ENCODE measurements at places on chromosomes 11 and 22.
A peak's percentile ranks its signal among the peaks of the same experiment; 100 is the strongest.

DNA sequence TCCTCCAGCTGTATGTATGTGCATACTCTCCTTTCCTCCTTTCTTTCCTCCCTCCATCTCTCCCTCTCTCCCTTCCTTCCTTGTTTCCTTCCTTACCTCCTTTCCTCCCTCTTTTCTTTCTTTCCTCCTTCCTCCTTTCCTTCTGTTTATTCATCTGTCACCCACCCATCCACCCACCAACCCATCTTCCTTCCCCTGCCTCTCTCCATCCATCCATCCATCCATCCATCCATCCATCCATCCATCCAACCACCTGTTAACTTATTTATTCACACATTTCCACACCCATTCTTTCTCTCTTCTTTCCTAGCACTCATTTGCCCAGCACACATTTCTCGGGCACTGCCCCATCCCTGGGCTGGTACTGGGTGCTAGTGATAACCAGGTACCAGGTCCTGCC is 443.9 kb downstream of the MIAT start:
- H3K27me3 ChIP-seq, result peaks cover 19% of the 10 kb centered on the region
- H3K27ac ChIP-seq, result no peak overlapping the region
- H3K4me1 ChIP-seq, result no peaks in the 10 kb centered on the region
- no peak overlapping the region for H3K4me3 ChIP-seq
- H3K36me3 ChIP-seq, result peaks cover 2% of the 10 kb centered on the region

DNA sequence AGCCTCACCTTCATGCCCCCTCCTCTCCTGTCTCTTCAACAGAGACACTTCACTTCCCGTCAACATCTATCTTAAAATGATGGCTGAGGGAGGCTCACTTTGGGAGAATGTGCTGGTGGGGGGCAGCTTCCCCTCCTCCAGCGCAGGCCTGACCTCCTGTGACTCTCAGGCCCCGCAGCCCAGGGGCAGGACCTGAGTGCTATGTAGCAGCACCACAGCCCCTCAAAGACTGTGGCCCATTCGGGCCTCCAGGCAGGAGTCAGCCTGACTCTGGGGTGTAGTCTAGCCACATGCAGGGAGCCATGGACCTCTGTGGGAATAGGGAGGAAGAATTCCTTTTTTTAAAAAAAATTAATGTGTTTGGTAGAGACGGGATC is 43.7 kb downstream of the DKK3 start:
- no peak overlapping the region for H3K4me3 ChIP-seq
- H3K36me3 ChIP-seq, result no peaks in the 10 kb centered on the region
- H3K4me1 ChIP-seq, result peaks cover 5% of the 10 kb centered on the region
- no peak for DNase-seq
- no peak overlapping the region for H3K27ac ChIP-seq

DNA sequence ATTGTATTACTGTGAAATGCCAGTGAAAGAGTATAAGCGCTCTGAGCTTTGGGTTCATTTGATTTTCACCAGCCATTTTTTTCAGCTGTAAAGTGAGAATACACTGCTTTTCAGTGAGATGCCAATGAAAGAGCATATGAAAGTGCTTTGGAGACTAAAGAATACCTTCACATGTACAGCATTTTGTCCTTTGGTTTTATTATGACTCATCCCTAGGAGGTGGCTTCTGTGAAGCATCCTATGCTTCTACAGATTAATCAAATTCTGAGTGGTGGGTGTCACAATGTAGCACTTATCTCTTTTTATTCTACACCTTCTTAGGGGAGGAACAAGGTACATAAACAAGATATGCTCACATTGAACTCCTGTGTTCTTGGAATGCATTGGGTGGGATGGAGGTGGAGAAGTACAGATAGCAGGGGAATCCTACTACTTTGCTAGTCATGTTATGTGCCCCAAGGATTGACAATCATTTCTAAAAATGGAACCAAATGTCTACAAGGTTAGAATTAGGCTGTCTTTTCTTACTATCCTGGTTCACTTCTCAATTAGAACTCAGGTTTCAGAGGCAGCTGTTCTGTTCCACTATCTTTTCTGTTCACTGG is 18.7 kb downstream of the TRIM44 start:
- no peaks in the 10 kb centered on the region for H3K27me3 ChIP-seq
- no peak for DNase-seq
- peaks cover 7% of the 10 kb centered on the region for H3K36me3 ChIP-seq

GRCh38 chr22:39526736-39527171 is 5.8 kb downstream of the RPS19BP1 start:
- H3K27me3 ChIP-seq, result no peaks in the 10 kb centered on the region
- DNase-seq, result no peak
- peak overlapping the region; percentile 12 for H3K4me3 ChIP-seq
- peak overlapping the region; percentile 88 for H3K27ac ChIP-seq
- H3K36me3 ChIP-seq, result peaks cover 27% of the 10 kb centered on the region

GRCh38 chr22:37428649-37429586 is 1.6 kb upstream of the ELFN2 start:
- H3K4me3 ChIP-seq, result peak overlapping the region; percentile 14
- H3K4me1 ChIP-seq, result peaks cover 4% of the 10 kb centered on the region
- peaks cover 5% of the 10 kb centered on the region for H3K36me3 ChIP-seq
- peak; percentile 57 for DNase-seq

DNA sequence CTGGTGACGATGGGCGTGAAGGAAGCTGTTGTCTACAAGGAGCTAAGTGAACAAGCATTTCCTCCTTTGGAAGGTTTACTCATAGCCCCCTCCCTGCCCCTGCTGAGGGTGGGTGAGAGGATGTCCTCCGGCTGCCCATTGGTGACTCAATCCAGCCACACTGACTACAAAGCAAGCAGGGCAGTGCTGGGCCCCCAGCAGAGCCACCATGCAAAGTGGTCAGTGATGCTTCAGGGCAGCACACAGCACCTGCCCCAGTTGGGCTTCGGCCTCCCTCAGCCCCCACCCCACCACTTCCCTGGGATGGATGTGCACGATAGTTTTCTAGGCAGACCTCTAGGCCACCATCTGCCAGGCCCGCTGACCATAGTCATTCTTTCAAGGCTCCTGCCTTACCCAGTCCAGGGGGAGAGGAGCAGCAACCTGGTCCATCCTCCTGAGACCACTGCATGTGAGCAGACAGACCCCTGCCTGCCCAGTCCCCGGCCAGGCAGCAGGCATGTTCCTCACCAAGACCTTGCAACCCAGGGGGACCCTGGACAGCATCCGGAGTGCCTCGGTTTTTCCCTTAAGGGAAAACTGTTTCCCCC is 125.1 kb downstream of the BCR start:
- H3K4me3 ChIP-seq, result no peak overlapping the region
- DNase-seq, result no peak
- no peaks in the 10 kb centered on the region for H3K4me1 ChIP-seq
- H3K36me3 ChIP-seq, result peaks cover 13% of the 10 kb centered on the region
- no peak overlapping the region for H3K27ac ChIP-seq

DNA sequence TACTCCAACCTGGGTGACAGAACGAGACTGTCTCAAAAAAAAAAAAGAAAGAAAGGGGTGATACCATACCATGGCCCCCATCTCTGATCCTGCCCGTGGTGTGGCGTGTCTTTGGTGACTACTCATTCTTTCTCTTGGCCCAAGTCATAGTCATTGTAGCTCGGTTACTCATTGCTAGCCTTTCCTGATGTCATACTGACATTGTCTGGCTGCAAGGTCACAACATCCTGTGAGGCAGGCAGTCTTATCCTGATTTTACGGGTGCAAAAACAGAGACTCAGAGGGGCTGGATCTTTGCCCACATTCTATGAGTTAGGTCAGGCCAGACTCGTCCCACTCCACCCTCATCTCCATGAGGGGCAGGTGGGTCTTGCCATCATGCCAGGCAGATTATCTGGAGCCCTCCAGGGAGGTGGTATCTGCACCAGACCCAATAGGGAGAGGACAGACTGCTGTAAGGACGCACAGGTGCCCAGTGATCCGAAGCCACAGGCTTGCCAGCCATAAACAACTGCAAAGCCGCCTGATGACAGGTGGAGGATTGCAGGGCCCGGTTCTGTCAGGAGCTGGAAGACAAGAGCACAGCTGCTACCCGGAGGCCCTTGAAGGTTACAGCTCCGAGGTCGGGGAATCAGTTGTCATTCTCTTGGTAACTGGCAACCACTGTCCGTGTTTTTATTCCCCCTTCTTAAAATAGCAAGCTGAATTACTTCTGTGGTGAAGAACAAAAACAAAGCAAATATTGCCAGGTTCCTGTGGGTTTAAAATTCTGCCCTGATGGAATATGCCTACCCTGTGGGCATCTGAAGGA is 13.8 kb downstream of the TOM1 start:
- no peak overlapping the region for H3K27ac ChIP-seq
- H3K36me3 ChIP-seq, result peaks cover 9% of the 10 kb centered on the region
- H3K4me3 ChIP-seq, result no peak overlapping the region
- no peaks in the 10 kb centered on the region for H3K27me3 ChIP-seq

DNA sequence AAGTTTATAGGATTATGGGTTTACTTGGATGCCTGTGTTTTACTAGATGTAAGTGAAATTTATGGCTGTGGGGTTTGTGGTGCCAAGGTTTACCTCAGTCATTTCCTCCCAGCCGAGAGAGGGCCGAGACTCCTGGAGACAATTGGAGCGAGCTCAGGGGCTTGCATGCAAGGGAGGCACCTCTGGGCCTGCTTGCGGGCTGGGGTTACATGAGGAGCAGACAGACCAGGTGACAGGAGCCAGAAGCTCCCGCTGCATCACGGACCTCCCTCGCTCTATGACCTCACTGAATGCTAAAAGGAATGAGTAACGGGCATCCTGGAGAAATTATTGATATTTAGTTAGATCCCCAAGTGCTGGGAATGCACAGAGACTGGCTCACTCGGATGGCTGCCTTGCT is 275.2 kb upstream of the KIRREL3 start:
- no peak overlapping the region for H3K4me3 ChIP-seq
- H3K4me1 ChIP-seq, result no peaks in the 10 kb centered on the region
- no peaks in the 10 kb centered on the region for H3K36me3 ChIP-seq
- H3K27me3 ChIP-seq, result no peaks in the 10 kb centered on the region
- no peak overlapping the region for H3K27ac ChIP-seq
- no peak for DNase-seq

DNA sequence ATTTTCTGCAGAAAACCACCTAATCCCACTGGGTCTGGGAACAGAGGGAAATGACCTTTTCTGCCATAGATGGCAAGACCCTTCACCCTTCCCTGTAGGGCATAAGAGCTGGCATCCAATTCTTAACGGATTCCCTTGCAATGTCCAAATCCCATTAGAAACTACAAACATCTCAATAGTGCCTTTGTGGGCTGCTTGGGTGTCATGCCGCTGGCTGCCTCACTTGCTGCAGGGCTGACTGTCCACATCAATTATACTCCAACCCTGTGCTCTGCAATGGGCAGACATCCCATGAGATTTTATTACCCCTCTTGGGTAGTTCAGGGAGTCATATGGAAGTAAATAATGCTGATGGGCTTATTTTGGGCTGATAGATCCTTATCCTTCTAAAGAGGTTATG is 7.3 kb downstream of the GRAP2 start:
- no peak overlapping the region for H3K27ac ChIP-seq
- H3K36me3 ChIP-seq, result peaks cover 11% of the 10 kb centered on the region

GRCh38 chr22:46652081-46652846 is 32.1 kb downstream of the GRAMD4 start:
- H3K27me3 ChIP-seq, result no peaks in the 10 kb centered on the region
- DNase-seq, result no peak
- peaks cover 30% of the 10 kb centered on the region for H3K4me1 ChIP-seq
- peaks cover 10% of the 10 kb centered on the region for H3K36me3 ChIP-seq

DNA sequence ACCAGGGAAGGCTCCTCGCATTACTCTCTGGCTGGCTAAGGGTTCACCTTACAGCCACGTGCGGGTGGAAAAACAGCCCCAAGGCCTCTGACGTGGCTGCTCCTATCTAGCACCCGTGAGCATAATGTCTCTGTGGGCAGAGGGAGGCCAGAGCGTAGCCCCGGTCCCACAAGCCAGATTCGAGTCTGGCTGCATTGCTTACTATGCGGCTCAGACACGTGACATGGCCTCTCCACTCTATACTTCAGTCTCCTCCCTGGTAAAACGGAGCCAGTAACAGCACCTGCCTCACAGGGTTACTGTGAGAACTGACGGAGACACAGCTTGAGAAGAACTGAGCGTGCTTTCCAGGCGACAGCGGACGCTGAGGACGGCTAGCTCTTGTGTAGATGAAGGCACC is 105.8 kb upstream of the BID start:
- H3K4me1 ChIP-seq, result peaks cover 5% of the 10 kb centered on the region
- peaks cover 34% of the 10 kb centered on the region for H3K36me3 ChIP-seq
- no peak overlapping the region for H3K4me3 ChIP-seq
- H3K27ac ChIP-seq, result no peak overlapping the region

DNA sequence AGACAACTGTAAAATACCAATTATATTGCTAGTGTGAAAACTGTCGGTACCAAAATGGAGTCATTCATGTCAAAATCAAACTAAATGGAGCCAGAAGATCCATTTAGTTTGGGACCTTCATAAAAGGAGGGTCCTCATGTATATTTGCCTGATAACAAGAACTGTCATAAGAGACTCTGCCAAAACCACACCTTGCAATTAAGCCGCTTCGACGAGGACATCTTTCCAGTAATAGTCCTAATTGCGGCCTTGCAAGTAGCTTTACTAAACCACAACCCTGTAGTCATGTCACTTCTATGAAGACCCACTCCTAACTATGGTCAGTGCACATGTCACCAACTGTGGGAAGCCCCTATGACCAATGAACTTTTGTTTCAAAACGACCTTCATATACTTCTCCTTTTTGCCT is 9.4 kb downstream of the UBQLN3 start:
- H3K27ac ChIP-seq, result no peak overlapping the region
- no peaks in the 10 kb centered on the region for H3K4me1 ChIP-seq
- no peak for DNase-seq
- H3K4me3 ChIP-seq, result no peak overlapping the region

- H3K4me3 ChIP-seq, result peak within 1 kb of the TSS; percentile 75
- no peaks in the 10 kb centered on the region for H3K36me3 ChIP-seq
- peaks cover 6% of the 10 kb centered on the region for H3K4me1 ChIP-seq
- no peak for DNase-seq
- H3K27me3 ChIP-seq, result peaks cover 19% of the 10 kb centered on the region
- H3K27ac ChIP-seq, result no peak within 1 kb of the TSS
Measured at GRCh38 chr22:46263216-46263590, at the start of gene PKDREJ. Gene PKDREJ, minus strand, starts transcription at chr22:46263343. Its CDS starts 21 bp downstream, at chr22:46263322.

DNA sequence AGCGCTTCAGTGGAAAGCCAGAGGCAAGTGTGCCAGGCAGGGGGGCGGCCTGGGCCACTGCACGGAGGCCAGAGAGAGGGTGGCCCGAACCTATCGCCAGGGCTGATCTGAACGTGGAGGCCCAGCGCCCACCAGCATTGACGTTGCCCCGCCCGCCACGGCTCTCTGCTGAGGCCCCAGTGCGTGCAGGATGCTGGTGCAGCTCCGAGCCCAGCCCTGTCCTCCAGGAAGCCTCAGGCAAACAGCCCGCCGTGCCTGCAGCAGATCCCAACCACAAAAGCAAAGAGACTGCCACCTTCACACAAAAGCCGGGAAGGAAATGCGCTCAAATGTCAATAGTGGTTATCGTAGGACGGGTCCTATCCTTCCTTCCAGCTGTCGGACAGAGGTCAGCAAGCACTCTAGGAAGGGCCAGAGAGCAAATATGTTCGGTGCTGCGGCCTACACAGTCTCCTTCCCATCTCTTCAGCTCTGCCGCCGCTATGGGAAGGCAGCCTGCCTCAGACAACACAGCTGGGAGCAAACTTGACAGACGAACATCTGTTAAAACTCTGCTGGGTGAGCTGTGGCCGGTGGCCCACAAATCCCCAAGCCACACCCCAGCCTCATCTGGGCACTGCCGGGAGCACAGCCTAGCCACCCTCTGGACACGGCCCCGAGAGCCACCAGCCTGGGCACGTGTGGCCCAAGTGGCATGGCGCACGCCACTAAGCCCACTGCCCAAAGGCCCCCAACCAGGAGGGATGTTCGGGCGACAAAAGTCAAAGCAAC is 146.2 kb downstream of the CRYBB2 start:
- H3K36me3 ChIP-seq, result peaks cover 2% of the 10 kb centered on the region
- peaks cover 6% of the 10 kb centered on the region for H3K4me1 ChIP-seq
- H3K4me3 ChIP-seq, result no peak overlapping the region

- no peak for DNase-seq
- H3K4me3 ChIP-seq, result peak overlapping the region; percentile 73
- no peaks in the 10 kb centered on the region for H3K36me3 ChIP-seq
- H3K27me3 ChIP-seq, result no peaks in the 10 kb centered on the region
- H3K4me1 ChIP-seq, result peaks cover 40% of the 10 kb centered on the region
Measured at GRCh38 chr11:78350646-78351165, 66.9 kb downstream of the GAB2 start.

Data from memory B cell (primary cell).